ENCODE measurements at places on chromosomes 1 and 21. TPM values are rescaled to one million over a fixed set of nuclear protein-coding genes. Genes with fewer than 3 reads are reported as not detected.

DNA sequence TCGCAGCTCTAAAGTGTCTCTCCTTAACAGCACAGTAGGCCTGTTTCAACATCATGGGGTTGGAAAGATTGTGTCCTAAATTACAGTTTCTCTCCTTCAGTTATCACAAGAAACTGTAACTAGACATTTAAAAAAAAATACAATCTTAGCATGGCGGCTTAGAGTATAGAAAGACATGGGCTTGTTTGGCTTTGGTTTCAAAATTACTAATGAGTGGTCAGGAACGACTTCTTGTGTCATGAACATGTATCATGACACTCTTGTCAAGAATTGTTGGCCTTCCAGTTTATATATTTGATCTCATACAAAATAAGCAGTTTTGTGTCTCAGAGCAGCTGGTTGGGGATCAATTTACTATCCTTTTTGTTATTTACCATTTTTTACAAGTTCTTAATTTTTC lies 2.1 kb downstream of the GJA8 start:
- no peak for DNase-seq

SYT11 gene
- total RNA-seq, result 15.1 TPM

DNA sequence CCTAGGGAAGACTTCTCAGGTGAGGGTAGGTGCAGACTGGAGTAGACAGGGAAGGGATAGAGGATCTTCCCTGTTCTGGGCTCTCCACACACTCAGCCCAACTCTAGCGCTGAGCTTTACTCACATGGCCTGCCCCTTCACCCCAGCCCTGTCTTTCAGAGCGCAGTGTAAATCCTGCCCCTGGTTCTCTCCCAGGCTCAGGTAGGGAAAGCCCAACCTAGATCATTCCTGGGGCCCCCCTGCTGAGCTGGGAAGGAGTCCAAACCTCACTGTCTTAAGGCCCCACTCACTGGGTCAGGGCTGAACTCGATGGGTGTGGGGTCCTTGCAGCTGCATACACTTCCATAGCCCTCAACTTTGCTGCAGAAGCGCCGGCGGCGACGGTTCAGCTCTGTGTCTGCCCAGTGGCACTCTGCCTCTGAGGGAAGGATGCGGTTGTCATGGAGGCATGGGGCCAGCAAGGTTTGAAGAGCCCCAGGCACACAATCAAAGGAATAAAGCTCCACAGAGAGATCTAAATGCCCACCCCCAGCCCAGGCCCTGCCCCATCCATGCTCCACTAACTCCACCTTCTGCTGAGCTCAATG lies 4.2 kb downstream of the POMGNT1 start:
- no peak for DNase-seq

GRCh38 chr1:22866868-22867267 lies 105.8 kb downstream of the LACTBL1 start:
- DNase-seq, result no peak

GIPC2 gene
- 0.74 TPM for total RNA-seq

DNASE2B gene
- not detected for total RNA-seq

YARS1 gene
- 180 TPM for total RNA-seq

GRCh38 chr1:109225711-109226445 lies 12.2 kb downstream of the SARS1 start:
- DNase-seq, result no peak

- no peak for DNase-seq
Measured at GRCh38 chr1:47189844-47190508, at the start of gene PDZK1IP1. PDZK1IP1 (minus strand) TSS chr1:47190036; CDS start chr1:47189932, 104 bp downstream.

DNA sequence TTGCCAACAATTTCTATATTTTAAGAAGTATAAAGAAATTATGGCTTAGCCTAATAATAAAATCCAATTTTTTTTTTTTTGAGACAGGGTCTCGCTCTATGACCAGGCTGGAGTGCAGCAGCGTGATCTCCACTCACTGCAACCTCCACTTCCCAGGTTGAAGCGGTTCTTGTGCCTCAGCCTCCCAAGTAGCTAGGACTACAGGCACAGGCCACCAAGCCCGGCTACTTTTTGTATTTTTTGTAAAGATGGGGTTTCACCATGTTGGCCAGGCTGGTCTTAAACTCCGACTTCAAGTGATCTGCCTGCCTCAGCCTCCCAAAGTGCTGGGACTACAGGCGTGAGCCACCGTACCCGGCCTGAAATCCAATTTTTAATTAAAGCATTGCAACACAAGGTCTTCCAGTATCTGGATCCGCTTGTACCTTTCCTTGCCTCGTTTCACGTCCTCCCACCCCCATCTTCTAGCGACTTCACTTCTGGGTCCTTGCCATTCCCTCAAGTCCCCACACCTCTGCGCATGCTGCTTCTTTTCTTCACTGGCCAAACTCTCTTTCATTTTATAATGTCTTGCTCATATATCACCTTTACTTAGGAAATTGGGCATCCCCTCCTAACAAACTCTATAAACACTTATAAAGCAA lies 2.3 kb downstream of the FUBP1 start:
- no peak for DNase-seq

DNA sequence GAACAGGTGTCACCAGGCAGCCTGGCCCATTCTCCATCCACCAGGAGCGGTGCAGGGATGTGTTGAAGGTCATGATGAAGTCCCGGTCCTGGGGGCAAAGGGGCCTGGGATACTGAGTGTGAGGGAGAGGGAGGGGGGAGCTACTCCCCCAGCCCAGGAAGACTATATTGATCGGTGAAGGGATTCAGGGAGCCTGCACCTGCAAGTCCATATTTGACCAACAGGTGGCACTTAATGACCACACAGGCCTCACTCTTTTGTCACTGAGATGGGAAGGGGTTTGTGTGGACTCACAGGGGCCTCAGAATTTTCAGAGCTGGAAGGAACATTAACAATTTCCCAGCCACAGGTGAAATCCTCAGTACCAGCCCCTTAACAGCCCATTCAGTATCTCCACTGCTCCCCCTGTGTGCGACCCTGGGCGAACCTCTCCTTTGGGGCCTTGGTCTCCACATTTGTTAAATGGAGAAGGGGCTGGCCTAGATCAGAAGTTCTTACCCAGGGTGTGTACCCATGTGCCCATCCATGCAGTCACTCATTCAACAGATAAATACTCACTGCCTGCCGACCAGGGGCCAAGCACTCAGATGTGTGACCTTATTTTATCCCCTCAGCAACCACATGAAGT lies 55.6 kb downstream of the NKAIN1 start:
- peak; percentile 50 for DNase-seq

- DNase-seq, result no peak
Measured at GRCh38 chr1:47622776-47623556, 185.1 kb downstream of the FOXD2 start.

DNA sequence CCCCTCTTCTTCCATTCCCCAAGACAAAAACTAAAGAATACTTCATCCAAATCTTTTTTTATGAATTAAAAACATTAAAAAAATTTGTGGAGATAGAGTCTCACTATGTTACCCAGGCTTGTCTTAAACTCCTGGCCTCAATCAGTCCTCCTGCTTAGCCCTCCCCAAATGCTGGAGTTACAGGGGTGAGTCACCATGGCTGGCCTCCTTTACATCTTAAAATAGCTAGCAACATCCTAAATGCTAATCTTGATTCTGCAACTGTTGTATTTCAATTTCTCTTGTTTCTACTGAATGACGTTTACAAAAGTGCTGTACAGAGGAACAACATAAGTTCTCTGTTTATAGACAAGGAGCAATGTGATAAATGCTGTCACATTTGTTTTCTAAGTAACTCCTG lies 483.5 kb downstream of the ADGRL2 start:
- no peak for DNase-seq

SLC44A3 gene
- total RNA-seq, result 1.5 TPM

HSD3B2 gene
- not detected for total RNA-seq

ERRFI1 gene
- 0.94 TPM for total RNA-seq

DNA sequence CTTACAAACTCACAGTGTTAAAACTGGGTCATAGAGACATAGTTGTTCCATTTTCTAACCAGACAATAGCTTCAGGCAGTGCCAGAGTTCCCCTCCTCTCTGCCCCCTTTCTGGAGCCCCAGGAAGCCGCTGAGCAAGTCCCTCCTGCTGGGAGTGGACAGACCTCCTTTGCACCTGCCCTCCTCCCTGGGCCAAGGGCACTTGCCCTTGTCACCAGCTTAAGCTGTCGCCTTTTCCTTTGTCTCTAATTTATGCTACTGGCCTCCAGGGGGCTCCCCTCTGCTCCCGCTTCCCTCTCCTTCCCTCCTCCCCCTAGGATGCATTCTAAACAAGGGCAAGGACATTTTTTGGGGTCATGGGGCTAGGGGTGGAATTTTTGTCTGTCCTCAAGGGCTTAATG lies 182.4 kb downstream of the MIS18A start:
- no peak for DNase-seq

- no peak for DNase-seq
Measured at GRCh38 chr1:233530665-233531386, 83.1 kb upstream of the KCNK1 start.

- no peak for DNase-seq
Measured at GRCh38 chr1:20069874-20070273, at the start of gene PLA2G5. PLA2G5 (plus strand) TSS chr1:20070194; CDS start chr1:20084831, 14,637 bp downstream.

DNA sequence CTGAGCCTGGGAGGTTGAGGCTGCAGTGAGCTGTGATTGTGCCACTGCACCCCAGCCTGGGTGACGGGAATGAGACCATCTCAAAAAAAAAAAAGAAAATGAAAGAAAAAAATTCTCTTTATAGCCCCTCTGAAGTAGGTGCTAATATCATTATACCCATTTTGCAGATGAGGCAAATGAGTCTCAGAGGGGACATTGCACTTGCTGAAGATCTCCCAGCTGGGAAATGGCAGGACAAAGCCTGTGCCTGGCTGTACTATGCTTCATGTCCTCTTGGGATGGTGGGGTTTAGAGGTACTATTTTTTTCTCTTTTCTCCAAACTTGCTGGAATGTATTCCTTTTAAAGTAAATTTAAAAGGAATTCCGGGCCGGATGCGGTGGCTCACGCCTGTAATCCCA lies 1.6 kb downstream of the SMPDL3B start:
- no peak for DNase-seq

DNA sequence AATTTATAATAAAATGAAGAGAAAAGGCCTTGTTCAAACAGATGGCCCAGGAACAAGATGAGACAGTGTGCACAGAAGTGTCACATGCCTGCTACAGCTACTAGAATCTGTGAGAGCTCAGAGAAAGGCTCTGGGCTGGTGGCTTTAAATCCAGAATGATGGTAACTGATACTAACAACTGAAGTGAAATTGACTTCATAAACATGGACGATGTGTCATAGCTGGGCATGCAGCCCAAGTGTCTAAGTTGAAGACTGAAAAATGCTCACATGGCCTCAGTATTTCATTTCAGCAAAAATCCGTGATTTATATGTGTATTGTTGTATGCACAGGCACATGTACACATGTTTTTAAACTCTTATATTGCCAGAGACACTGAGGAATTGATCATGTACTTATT lies 208.3 kb upstream of the RUNX1 start:
- no peak for DNase-seq

DNA sequence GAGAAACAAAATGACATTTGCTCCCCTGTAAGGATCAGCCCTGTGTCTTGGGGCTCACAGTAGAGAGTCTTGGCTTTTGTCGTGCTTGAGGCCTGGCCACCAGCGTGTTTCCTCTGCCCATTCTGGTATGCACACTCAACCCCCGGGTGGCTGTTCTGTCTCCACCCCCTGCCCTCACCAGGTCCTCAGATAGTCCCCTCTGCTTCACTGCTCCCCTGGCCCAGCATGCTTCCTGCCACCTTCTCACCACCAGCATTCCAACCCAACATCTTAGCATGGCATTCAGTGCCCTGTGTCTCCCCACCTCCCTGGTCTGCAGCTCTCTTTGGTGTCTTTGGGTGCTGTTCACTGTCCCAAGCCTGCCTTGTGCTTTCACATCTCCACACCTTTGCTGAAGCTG lies 16.2 kb downstream of the ZNF362 start:
- DNase-seq, result no peak

DNA sequence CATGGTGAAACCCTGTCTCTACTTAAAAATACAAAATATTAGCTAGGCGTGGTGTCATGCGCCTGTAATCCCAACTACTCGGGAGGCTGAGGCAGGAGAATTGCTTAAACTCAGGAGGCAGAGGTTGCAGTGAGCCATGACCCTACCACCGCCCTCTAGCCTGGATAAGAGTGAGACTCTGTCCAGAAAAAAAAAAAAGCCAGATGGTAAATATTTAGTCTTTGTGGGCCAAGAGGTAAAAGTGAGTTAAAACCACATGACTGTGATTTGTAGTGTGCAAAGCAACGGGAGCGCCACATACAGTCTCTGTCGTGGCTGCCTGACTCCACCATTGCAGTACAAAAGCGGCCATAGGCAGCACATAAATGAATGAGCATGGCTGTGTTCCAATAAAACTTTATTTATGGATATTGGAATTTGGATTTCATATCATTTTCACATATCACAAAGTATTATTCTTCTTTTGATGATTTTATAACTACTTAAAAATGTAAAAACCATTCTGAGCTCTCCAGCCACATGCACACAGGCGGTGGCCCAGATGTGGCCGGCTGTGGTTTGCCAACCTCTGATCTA lies 51.8 kb upstream of the CASZ1 start:
- DNase-seq, result no peak

GRCh38 chr1:94318505-94319030 lies 81.2 kb upstream of the ARHGAP29 start:
- DNase-seq, result no peak

VAMP3 gene
- 44.7 TPM for total RNA-seq

- no peak for DNase-seq
Measured at GRCh38 chr1:52919051-52919722, 2.4 kb downstream of the ECHDC2 start.

DNA sequence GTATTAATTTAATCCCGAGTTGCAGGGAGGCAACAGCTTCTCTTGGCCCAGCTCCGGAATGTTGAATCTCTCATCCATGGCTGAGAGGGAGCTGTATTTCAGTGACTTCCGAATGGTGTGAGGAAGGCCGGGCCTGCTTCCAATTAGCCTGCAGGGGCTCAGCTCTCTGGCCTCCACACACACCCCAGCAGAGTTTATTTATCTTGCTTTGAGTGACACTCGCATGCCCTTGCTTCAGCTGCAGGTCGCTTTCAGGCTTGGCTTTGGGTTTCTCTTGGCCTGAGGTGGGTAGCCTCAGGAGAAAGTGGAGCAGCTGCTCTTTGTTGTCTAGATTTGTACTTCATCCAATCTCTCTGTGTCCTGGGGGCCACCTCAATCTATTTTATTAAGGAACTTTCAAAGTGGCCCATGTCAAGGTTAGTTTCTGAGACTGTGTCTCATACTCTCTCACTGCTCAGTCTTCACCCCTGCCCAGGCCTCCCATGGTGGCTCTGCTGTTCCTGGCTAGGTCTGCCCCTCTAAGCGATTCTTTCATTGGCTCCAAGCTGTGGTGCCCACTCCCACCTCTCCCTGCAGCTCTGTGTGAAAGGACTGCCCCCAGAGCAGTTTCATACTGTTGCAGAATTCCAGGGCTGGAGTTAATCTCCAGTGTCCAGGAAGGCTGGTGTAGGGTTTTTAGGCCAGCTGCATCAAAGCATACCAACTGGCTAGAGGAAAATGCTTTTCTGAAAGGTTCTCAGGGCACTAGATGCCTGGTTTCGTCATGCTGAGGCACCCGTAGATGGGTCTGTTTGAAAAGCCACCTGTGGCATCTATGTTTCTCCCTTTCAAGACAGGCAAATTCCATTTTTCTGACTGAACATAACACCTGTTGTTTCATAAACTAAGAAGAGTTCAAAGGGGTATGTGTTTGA lies 153.5 kb downstream of the PLXNA2 start:
- no peak for DNase-seq

A3GALT2 gene
- not detected for total RNA-seq
